ENCODE measurements at places on chromosomes 11 and 22.

DNA sequence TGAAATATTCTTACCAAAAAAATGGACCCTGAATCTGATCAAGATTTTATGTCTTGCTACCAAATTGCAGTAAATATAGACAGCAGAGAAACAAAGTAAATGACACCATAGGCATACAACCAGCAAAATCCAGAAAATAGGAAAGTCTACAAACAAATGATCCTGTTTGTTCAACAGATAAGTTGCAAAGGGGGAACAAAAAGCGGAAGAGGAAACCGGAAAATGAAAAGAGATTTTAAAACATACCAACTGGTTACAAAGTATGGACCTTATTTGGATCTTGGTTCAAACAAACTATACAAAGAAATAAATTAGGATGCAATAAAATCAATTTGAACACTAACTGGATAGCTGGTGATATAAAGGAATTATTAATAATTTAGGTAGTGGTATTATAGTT is 92.0 kb downstream of the TMPRSS5 start:
- no peak for DNase-seq

DNA sequence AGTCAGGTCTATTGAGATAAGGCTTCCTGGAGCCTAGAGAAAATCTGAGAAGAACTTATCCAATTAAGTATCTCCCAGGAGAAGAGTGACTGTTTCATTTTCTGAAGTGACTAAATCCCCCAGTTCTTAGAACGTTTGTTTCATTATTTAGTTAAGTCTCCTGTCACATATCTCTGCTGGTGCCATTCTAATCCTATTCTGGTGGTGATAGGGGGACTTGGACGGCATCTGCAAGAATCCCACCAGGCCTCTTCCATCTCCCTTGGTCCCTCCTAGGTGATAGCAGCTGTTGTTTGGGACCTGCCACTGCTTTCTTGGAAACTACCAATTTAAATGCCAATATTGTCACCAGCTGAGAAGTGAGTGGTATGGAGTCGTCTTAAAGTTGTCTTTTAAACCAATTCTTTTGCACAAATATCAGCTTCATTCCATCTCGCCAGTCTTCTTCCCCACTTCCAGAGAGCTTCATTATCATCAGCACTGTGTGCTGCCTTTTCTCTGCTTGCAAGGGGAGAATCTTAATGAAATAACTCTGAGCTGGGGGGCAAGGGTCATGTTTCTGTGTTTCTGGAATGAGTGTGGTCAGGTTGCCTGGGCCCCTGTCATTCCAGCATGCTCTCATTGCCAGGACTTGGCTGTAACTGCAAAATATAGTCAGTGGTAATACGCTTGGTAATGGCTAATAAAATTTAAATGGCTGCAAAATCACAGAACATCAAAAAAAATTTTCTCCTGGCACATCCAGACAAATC is 104.8 kb downstream of the LDLRAD3 start:
- no peak for DNase-seq

- DNase-seq = no peak
These were observed 77.6 kb downstream of the MED15 start for GRCh38 chr22:20584872-20585638.

- no peak for DNase-seq
These were observed 209.8 kb upstream of the NARS2 start for GRCh38 chr11:78784321-78785061.

DNA sequence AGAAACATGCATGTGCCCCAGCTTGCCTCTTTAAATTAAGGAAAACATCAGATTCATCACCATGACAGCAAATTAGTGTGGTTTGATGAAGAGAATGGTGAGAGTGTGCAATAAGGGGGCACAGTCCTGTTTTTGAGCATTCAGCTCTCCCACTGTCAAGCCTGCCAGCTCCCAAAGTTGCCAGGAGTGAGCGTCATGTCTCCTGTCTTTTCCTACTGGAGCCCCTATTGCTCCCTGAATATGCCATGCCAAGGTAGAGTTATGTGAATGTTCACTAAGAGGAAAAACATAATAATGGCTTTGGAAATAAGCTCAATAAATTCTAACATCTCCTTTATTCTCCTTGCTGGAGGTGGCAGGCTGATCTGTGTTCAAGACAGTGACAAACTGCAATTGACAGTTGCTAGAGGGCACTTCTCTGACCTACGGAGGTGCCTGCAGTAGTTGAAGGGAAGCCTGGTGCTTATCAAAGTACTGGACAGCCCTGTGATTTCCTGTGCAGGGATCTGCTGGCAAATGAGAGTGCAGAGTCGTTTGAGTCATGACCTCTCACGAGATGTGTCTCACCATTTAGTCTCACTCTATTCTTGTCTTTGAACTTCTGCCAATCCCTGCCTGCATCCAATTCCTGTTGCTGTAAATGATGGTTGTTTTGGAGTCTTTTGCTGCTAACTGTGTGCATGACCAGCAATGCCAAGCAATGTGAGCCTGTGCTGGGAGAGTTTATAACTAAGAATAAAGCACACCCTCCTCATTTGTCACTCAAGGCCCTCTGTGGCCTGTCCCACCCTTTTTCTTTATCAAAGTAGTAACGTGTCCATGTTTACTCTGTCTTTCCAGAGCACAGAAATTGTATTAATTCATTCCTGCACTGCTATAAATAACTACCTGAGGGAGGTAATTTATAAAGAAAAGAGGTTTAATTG is 34.8 kb downstream of the MRGPRX2 start:
- no peak for DNase-seq

- DNase-seq = no peak
These were observed 38.3 kb downstream of the AMOTL1 start for GRCh38 chr11:94806419-94806818.

DNA sequence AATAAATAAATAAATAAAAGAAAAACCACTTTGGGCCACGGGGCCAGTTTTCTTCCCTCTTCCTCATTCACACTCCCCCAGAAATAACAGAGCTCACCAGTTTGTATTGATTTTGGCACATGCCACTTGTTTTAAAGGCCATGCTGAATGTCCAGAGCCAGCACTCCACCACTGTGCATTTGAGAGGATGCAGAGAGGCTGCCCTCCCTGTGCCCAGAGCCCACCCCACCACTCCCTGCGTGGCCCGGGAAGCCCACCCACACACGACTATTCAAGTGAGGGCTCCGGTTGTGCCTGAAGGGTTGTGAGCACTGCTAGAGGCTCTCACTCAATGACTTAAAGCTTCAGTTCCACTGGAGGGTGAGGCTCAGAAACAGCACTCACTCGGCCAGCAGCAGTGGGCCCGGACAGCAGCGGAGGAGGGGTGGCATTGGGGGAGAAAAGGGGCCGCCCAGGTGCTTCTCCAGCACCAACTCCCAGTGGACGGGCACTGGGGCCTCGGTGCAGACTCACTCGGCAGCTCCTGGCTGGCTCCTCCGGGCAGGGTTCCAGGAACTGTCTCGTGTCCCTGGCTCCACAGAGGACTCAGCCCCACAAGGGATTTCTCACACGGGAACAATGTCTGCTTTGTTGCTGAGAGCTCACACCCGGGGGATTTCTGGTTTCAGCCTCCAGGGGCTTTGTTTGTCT is 112.7 kb downstream of the SHANK2 start:
- DNase-seq = no peak

DNA sequence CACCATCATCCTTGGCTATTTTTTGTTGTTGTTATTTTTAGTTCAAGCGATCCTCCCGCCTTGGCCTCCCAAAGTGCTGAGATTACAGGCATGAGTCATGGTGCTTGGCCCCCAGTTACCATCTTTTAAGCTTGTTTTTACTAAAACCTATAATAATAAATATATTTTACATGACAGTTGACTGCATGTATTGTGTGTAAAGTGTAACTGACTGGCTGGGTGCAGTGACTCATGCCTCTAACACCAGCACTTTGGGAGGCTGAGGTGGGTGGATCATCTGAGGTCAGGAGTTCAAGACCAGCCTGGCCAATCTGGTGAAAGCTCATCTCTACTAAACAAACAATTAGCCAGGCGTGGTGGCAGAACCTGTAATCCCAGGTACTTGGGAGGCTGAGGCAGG is 386.2 kb downstream of the TENM4 start:
- DNase-seq = no peak

DNA sequence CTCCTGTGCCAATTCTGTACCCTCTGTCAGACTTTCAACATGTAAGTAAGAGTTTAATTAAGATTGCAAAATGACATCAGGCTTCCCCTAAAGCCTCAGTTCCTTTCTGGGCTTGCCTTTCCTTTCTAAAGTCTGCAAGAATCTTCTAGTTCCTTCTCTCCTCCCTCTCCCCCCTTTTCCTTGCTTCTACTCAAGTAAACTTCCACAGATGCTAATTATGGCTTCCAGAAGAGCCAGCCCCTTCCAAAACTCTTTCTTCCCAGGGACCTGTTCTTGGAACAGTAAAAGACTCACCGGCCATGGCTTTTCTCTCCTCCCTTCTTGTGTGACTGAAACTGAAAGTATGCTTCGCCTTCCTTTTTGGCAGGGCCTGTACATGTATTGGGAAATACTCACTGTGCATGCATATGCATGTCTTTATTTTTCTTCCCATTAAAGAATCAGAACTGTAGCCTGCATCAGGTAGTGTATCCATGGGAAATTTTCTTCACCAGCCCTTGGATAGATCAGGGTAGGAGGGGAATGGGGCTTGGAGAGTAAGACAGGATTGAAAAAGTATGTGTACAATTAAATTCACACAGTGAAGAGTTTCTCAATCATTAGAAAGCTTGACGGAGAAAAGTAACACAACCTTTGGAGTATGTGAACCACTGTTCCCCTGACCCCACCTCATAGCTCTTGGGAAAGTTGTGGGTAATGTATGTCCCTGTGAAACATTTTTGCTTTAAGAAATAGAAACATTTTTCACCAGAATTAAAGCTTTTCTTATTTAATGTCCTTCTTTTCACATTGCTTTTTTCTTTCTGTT is at the start of gene CASP1:
CASP1 (minus strand) TSS at position 332 of the 808 bp plus-strand sequence; CDS start at position 301, 31 bp downstream.
- peak; percentile 55 for DNase-seq

DNA sequence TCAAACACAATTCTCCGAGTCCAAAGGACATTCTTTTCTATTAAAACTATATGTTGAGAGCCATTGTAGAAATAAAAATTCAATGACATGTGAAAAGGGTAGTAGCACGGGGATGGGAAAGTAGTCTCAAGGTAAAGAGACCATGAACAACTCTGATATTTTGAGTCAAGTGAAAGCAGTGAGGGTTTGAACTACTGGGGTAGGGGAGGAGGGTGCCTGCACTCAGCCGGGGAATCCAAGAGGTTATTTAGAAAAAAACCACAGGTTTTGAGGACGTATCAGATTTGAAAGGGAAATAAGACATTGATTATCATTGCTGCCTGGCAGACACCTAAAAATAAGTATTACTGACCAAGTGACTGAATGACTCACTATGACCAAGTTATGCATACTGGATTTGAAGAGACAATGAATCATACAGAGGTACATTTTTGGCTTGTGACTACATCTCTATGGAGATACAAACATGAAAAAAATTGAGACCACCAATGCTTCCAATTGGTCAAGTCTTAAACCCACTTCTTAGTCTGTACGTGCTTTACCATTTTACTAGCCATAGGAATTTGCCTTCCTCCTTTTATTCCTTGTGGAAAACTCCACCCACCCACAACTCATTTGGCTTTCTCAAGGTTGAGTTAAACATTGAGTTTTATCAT is 2.2 kb upstream of the OR52H1 start:
- DNase-seq = no peak

DNA sequence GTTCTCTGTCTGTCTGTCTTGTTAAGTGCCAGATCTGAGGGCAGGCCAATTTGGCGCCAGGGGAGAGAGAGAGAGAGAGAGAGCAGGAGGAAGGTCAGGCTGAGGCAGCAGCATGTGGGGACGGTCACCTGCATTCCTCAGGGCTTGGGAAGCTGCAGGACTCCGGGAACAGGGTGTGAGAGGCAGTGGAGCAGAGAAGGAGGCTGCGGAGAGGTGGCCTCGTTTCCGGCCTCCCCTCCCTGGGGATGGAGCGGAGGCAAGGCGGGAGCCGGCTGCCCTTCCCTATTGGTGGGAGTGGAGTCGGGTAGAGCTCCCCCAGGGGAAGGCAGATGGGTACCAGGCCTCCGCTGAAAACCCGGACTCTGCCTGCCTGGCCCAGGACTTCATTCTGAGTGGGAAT is 9.7 kb downstream of the CLMP start:
- DNase-seq = no peak

- no peak for DNase-seq
These were observed 30.0 kb upstream of the SEZ6L start for GRCh38 chr22:26139310-26139709.

- DNase-seq = no peak
These were observed 404.9 kb downstream of the NXPE2 start for GRCh38 chr11:115083144-115083806.

DNA sequence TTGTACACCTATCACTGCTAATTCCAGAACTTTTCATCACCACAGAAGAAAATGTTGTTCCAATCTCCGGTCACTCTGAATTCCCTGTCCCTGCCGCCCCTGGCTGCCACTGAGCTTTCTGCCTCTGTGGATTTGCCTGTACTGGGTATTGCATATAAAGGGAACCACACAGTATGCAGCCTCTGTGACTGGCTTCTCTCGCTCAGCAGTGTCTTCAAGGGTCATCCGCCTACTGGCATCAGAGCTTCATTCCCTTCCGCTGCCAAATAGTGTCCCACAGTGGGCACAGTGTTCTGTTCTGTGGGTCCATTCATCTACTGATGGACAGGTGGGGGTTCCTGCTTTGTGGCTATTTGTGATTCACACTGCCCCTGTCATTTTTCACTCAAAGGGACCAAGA is 5.3 kb downstream of the DHCR7 start:
- DNase-seq = no peak

GRCh38 chr11:9057007-9057406 is 34.4 kb downstream of the SCUBE2 start:
- no peak for DNase-seq

DNA sequence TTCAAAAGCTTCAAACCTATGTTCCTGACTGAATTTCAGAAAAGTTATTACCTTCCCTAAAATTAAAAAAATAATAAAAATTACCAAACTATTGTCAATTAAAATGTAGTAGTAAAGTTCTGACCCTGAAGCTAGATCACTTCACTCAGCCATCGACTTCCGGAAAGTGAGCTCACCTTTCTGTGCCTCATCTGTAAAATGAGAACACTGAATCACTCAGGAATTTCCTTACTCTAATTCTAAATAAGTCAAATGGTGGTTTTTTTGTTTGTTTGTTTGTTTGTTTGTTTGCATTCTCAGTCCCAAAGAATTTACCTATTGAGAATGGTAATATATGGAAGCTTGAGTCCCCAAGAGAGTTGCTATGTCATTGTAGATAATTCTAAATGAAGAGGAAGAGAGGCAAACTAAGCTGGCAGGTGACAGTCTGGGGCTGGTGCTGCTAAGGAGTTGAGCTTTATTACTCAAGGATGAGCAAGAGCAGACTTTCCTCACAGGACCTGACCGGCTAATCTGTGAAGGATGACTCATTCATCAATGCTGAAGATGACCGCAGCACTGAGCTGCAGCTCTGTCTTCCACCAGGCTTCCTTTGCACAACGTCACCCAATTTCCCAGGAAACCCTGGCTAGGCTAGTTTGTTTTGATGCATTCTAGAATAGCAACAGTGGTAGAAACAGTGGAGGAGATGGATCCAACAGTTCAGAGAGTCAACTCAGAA is 248.8 kb downstream of the RAB38 start:
- no peak for DNase-seq

DNA sequence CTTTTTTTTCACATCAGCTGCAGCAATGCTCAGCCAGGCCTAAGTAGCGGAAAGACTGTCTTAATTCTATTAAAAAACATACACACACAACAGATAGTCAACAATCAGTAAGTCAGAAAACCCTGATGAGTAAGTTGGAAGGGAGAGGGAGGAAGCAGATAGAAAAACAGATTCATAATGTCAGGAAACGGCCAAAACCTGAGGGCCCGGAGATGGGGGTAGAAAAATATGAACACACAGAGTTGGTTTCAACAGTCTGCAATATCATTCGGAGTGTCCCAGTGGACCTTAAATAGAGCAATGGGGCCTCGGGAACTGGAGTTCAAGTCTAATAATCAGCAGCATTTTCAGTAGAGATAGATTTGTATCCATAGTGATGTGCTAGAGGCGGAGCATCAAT is 14.8 kb downstream of the LRRC55 start:
- DNase-seq = no peak
